ENCODE measurements at places on chromosomes 6 and 20.

GRCh38 chr6:55184782-55185530 is 10.6 kb downstream of the HCRTR2 start:
- DNase-seq, result no peak

DNA sequence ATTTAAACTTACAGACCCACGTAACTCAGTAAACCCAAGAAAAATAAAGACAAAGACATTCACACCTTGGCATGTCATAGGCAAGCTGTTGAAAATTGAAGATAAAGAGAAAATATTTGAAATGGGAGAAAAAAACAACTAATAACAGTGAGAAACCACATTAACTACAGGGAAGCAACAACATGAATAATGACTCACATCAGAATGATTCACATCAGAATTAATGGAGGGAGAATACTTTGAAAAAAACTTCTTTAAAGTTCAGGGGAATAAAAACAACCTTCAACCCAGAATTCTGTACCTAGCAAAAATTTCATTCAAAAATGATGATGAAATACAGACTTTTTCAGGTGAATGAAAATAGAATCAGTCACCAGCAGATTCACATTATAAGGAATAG is 32.9 kb upstream of the SLC22A3 start:
- no peak for DNase-seq

- no peak for DNase-seq
Observed at GRCh38 chr6:74404366-74404765, 708.4 kb downstream of the CD109 start.

DNA sequence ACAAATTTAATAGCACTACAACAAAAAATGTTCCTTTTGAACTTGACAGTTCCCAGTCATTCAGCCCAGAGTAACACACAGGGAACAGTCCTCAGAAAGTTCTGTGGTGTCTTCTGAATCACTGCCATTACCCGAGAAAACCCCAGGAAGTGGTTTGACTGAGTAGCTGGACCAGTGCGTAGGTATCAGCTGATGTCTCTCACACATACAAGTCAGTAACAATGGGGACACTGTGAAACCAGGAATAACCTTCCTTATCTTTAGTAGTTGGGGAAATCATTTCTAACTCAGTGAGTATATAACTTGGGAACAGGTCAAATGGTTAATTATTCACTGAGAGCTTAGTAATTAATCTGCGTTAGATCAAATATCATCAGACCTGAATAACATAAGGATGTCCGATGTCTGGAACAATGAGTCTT is 73.1 kb downstream of the HIVEP2 start:
- peak; percentile 69 for DNase-seq

DNA sequence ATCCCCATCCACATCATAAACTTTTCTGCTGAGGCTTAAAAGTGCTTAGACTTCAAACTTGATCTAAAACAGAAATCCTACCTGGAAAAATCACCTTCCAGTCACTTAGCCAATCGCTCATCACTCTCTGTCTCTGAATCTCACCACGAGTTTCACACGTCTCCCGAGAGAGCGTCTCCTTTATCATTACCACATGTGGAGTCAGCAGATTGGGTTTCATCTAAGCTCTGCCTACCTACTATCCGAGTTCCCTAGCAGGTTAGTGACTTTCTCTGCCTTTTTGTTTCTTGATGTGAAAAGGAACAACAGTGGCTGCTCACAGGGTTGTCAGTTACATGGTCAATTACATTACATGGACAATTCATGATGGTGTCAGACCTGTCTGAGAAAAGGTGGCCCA is 286.2 kb downstream of the ESR1 start:
- no peak for DNase-seq

GRCh38 chr20:61930776-61931475 is 134.8 kb downstream of the TAF4 start:
- no peak for DNase-seq

GRCh38 chr6:116371918-116372209 is 1.1 kb downstream of the DSE start:
- DNase-seq, result no peak

- DNase-seq, result peak; percentile 30
Observed at GRCh38 chr6:117547688-117548621, 54.4 kb downstream of the GOPC start.

DNA sequence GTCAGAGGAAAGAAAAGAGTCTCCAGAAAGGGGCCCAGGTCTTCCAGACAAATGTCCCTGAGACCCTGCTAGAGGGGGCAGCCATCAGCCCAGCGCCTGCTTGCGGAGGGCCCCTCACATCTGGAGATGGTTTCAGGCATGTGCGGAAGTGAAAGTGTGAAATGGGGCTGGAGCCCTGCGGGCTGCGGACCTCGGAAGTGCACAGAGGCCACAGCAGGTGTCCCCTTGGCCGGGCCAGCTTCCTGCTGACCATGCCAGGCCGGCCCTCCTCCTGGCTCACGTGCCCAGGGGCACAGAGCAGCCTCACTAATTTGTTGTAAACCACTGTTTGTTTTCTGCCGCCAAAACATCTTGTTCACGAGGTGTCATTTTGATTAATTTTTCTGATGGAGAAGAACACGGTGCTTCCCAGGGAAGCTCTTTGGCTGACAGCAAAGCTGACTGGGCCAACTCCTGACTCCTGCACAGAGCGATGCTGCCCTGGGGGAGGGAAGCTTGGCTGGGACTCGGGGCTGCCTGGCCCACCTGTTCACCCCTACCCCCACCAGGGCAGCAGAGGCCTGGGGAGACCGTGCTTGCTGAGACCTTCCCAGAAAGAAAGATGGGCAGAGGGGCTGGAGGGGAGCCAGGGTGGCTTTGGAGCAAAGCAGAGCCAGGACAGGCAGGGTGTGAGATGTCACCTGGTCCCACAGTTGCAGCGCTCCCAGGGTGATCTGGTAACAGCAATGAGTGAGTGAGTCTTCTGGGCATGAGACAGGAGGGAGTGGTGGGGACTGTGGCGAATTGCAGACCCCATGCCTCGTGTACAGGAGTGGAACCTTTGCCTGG is 54.2 kb downstream of the BCAS4 start:
- no peak for DNase-seq

DNA sequence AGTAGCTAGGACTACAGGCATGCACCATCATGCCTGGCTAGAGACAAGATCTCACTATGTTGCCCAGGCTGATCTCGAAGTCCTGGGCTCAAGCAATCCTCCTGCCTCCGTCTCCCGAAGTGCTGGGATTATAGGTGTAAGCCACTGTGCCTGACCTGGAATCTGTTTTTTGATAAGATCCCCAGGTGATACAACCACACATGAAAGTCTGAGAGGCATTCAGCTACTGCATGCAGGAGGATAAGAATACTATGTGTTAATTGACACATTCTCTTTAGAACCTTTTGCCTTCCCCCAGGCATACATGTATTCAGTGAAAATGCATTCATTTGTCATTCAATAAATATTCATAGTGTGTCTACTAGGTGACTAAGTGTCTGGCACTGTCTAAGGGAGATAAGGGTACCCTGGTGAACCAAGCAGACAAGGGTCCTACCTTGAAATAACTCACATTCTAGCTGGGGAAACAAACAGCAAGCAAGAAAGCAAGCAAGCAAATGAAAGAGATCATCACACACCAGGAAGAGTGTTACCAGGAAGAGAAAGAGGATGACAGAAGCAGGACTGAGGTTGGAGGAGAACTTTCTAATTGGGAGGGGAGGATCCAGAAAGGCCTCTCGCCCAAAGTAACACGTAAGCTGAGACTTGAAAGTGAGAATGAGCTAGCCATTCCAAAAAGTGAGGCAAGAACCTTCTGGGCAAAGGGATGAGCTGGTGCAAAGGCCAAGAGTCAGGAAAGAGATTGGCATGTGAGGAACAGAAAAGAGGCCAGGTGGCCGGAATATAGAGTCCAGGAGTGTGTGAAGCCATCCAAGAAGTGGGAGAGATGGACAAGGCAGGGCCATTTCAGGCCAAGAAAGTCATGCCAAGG is 6.5 kb downstream of the GFOD1 start:
- no peak for DNase-seq

DNA sequence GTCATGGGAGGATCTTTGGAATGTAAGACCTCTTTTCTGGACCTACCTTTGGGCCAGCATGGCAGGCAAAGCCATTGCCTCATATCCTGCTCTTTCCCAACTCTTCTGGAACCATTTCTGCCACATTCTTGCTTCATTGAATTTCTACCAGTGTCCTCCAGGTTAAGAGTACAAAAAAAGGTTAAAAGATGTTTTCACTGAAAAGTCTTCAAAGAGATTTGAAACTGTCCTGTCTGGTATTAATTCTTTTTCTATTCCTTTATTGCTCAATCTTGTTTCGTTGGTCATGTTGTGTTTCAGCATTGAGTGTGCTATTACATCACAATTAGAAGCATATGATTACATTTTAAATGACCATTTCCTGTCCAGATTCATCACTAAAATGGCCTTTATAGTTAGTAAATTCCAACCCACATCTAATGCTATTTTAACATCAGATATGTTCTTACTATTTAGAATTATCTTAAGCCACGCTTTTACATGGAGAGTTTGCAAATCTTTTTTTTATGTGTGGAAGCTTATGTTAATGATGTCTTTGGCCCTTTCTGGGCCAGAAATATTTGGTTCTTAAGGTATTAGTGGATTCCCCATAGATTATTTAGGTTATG is 450.9 kb downstream of the GJA1 start:
- DNase-seq, result no peak

DNA sequence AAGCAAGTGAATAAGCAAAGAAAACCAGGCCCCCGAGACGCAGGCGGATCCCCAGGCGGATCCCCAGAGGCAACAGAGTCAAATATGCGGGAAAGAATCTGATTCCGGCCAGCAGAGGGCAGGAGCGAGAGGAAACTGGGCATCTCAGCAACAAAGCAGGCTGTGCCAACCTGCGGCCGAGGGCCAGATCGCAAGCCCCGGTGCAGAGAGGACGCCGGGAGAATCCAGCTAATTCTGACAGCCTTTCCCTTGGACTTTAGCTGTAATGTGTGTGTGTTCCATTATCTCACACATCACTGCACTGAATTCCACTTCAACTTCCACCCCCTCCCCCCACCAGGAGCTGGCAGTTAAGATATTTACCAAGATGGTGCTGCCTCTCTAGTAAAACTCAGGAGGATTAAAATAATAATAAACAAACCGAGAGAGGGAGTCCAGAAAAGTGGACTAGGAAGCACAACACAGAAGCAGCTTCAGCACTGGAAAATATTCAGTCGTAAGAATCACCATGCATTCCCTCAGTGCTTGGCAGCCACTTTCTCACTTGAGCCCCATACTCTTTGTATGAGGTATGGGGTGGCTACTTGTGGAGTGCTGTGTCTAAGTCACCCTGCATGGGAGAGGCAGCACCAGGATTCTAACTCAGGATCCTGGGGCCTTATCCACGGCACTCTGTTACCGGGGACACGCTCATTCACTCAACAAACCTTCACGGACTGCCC is 66.2 kb upstream of the SNX9 start:
- peak; percentile 82 for DNase-seq

- no peak for DNase-seq
Observed at GRCh38 chr6:34723203-34723602, 26.6 kb upstream of the ILRUN start.

GRCh38 chr6:130882370-130882769 is 55.2 kb downstream of the SMLR1 start:
- no peak for DNase-seq

GRCh38 chr6:109062216-109062615 is 32.4 kb downstream of the SESN1 start:
- no peak for DNase-seq

- DNase-seq, result no peak
Observed at GRCh38 chr6:156877126-156877863, 100.1 kb downstream of the ARID1B start.

DNA sequence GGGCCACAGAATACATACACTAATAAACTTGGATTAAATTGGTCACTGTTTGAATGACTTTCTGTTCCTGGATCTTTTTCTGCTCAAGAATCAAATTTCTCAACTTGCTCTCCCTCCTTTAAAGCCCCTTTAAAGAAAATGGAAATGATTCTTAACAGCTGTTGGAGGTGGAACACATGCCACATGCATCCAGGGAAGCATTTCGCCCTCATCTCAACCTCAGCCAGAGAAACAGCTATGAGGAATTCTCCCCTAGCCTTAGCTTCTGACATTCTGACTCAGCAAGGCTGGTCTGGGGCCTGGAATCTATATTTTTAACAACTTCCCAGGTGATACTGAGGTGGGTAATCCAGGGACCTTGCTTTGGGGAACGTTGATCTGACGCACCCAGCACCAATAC is 263.4 kb upstream of the ECI2 start:
- no peak for DNase-seq

- no peak for DNase-seq
Observed at GRCh38 chr20:44151621-44152416, 35.2 kb downstream of the JPH2 start.

- no peak for DNase-seq
Observed at GRCh38 chr6:66675906-66676305, 968.9 kb upstream of the EYS start.

- no peak for DNase-seq
Observed at GRCh38 chr6:103268335-103268734, 1591.4 kb downstream of the HACE1 start.

GRCh38 chr6:149331043-149331807 is 13.7 kb downstream of the TAB2 start:
- DNase-seq, result no peak

- DNase-seq, result no peak
Observed at GRCh38 chr20:17648315-17648646, 33.8 kb downstream of the RRBP1 start.

- no peak for DNase-seq
Observed at GRCh38 chr6:11322252-11322885, 89.9 kb upstream of the NEDD9 start.

GRCh38 chr6:20367743-20368485 is 33.8 kb upstream of the E2F3 start:
- no peak for DNase-seq
